ENCODE measurements at places on chromosomes 4 and X.

DNA sequence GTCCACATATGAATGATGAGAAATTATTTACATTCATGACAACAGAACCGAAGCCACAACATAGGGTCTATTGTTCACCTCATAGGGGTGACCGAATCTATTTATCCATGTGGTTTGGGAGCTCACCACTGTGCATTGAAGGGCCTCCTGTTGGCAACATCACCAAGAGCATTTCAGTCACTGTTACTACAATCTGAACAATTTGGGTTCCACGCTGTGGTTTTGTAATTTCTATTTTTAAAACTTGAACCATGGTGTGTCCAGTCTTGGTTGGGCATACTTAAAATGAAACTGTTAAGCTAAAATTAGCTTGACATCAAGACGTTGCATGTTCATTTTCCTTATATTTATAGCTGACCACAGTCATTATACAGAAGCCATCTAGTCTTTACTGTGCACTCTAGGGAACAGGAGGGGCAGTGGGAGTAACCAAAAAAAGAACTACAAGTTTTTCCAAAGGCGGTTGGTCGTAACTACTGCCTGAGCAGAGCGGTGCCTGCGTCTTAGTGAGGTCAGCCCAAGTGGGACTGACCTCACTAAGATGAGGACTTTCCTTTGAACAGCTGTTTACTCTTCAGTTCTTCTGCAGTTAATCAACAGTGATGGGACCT, 192.1 kb downstream of the SPRY1 start:
- DNase-seq, result no peak

- DNase-seq, result no peak
Measured at GRCh38 chrX:71636438-71637252, 18.3 kb upstream of the CXCR3 start.

GRCh38 chr4:151942971-151943370, 182.2 kb upstream of the GATB start:
- no peak for DNase-seq

DNA sequence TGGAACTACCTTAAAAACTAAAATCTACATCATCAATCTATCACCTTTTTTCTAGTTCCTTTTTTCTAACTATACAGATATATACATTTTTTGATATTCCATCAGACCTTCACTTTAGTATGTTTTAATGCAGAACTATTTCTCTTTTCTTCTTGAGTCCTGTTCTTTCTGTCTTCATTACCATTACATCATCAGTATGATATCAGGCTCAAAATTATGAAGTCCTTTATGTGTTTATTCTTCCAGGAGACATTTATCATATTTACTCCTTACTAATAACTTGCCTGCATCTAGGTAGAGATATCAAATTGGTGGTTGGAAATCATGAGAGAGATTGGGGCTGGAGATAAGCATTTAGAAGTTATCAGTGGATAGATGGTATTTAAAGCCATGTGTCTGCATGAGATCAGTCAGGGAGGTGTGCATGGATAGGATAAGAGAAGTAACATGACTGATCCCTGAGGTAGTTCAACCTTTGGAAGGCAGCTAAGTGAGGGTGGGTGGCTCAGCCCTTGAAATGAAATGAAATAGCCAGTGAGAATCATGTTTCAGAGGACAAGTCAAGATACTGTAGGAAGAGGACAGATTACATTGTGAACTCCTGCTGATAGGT, 43.1 kb downstream of the MRPL1 start:
- DNase-seq, result no peak

DNA sequence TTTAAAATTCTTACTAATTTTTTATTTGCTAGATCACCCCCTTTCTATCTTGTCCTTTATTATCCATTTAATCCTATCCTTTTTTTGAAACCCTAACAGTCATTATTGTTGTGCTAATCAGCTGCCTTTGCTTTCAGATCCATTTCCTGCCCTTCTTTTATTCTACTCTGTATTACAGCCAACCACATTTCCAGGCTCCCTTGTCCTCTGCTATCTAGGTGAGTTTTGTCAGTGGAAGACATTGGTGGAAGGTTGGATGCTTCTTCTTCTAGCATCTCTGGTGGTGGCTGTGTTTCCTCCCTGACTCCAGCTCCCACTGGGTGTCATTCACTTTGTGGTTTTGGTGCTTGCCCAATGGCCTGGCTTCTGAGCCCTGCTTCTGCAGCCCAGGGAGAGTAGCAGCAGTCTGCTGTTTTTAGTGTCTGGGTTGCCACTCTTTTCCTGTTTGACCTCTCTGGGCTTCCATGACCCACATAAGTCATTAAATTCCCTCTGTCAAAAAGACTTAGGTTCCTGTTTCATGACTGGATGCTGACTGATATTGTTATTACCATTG, 225.2 kb upstream of the PGRMC2 start:
- DNase-seq, result no peak

DNA sequence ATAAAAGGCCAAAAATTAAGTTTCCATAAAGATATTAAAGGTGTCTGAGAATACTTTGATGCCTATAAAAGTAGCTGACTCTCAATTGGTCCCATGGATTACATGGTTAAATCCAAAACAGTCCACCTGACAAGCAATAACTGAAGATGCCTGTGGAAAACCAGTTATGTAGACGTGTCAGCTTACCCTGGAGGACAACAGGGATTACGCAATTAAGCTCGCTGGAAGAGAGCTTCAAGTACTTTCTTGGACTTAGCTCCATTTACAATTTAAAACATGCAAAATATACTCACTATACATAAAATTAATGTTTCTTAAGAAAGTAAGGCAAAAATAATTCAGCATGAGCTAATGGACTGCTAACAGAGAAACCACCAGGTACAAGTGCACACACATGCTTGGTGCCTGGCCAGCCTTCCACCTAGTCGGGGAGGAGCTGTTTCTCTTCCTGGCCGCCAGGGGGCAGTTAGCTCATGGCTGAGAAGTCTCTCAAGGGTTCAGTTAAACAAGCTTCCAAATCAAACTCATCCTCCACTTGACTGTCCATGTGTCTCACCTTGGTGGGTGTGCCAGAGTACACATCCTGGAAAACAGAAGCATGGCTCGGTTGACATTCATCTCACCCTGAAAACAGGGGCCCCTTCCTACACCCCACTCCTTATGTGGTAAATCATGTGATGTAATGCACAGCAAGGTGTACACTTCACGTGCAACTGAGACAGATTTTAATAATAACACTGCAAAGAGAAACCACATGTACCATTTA, 9.2 kb upstream of the FAM53A start:
- DNase-seq, result no peak

- no peak for DNase-seq
Measured at GRCh38 chrX:47844117-47844516, 7.4 kb downstream of the ZNF81 start.

GRCh38 chr4:8862800-8863685, 8.6 kb downstream of the HMX1 start:
- no peak for DNase-seq

DNA sequence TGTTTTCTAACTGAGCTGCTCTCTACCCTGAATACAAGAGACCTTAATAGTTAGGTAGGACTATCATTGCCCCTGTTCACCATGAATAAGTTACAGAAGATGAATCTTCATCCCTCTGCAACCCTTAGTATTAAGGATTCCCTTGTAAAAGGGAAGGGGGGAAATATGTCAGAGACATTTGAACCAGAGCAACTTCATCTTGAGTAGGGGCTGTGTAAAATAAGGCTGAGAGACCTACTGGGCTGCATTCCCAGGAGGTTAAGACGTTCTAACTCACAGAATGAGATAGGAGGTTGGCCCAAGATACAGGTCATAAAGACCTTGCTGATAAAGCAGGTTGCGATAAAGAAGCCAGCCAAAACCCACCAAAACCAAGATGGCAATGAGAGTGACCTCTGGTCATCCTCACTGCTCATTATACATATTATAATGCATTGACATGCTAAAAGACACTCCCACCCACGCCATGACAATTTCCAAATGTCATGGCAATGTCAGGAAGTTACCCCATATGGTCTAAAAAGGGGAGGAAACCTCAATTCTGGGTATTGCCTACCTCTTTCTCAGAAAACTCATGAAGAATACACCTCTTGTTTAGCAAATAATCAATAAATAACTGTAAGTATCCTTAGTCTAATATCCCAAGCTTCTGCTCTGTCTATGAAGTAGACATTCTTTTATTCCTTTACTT, 19.5 kb upstream of the TMPRSS11B start:
- no peak for DNase-seq

DNA sequence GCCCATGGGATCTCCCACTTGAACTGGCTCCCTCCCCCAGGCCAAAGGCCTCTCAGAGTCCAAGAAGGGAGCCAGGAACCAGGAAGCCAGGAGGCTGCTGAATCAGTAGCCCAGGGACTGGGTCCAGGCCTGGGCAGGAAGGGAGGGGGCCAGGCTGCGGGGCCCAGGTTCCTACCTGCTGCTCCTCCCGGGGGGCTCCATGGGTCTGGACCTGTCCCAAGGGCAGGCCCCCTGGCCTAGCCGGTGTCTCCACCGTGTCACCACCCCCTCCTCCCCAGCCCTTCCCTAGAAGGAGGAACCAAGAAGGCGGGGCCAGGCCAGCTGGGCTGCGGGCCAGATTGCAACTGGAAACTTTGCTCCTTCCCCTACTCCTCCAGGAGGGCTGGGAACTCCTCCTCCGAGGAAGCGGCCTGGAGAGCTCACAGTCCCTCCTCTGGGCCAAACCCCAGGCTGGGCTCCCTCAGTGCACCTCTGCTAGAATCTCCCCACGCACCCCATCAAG, at the start of gene IQSEC2:
IQSEC2 (minus strand) TSS at position 264 of the 502 bp plus-strand sequence.
- DNase-seq, result peak; percentile 89

DNA sequence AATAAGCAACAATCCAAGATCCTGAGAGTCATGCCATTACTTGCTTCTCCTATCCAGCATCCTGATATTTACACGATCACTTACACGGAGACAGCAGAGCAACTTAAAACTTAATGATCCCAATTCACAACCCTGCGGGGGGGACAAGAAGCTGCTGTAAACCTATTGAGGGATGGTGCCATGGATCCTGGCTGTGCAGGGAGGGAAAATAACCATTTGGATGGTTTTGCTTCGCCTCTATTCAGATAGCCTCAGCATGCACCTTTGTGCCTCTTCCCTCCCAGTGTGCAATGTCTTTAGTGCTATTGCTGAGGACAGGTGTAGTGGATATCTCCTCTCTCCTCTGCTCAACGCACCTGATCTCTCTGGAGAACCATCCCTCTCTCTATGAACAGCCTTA, 89.7 kb upstream of the PPARGC1A start:
- no peak for DNase-seq

DNA sequence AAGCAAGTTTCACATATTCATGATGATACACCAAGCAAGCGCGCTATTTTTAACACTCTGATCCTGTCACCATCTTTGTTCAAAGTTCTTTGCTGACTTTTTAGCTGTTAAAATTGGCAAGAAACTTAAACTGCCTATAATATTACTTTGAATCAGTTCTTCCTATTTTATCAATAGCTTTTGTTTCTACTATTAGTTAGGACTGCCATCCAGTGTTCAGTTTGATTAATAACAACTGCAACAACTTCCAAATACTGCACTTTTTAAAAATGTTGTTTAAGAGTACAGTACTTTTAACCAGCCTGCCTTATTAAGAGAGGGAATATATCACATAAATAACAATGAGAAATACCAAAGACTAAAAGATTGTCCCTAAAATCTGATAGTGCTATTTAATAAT, 614.3 kb downstream of the FAM133A start:
- DNase-seq, result no peak

DNA sequence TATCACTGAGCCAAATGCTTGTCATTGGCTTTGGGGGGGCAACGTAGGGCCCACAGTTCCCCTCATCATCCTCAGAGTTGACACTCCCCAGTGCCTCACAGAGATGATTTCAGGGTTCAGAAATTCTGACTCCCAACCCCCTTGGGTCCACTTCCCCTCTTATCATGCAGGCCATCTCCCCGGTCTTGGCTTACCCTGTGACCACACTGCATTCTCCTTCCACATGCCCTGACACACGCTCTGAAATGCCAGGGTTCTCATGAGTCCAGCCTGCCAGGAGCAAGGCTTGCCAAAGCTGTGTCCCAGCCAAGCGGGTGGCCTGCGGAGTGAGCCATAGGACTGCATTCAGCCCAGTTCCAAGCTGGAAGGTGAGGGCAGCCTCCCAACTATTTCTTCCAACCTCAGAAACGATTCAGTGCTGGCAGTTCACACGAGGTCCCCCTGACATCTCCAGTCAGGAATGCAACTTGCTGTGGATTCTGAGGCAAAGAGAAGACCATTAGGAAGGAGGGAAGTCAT, 101.2 kb downstream of the SMIM20 start:
- DNase-seq, result no peak

GRCh38 chrX:119406776-119407175, 7.6 kb downstream of the SLC25A43 start:
- DNase-seq, result no peak

DNA sequence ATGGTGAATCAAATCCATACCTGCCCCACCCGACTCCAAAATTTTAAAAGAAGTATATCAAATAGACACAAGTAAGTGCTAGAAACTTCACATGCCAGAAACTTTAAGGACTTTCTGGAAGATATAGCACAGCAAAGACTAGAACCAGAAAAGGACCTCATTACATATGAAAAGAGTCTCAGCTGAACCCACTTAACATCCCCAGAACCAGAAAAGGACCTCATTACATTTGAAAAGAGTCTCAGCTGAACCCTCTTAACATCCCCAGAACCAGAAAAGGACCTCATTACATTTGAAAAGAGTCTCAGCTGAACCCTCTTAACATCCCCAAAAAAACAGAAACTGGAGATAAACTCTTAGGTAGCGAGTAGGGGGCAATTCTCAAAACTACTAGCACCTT, 32.3 kb downstream of the STPG2 start:
- no peak for DNase-seq

GRCh38 chr4:76943790-76944189, 5.8 kb upstream of the SEPTIN11 start:
- no peak for DNase-seq

- DNase-seq, result no peak
Measured at GRCh38 chr4:121784975-121785374, 16.1 kb upstream of the EXOSC9 start.

DNA sequence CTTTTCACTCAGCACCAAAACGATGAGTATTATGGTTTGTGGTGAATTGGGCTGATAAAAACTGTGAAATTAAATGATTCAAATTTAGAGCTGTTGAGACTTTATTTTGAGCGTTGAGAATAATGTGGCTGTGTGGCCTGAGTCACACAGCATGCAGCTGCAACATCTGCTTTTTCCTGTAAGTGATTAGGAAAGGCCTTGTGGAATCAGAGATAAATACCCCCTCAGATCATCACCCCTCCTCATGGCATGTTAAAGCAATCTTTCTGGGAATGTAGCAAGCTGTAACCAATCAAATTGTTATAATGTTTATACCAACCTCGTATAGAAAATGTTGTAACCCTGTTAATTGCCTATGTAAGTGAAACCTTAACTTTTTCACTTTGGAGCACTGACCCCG, 90.0 kb upstream of the GRPR start:
- DNase-seq, result no peak

All from left forelimb (tissue), 1 donor.